ENCODE measurements at places on chromosomes 13 and 19.

DNA sequence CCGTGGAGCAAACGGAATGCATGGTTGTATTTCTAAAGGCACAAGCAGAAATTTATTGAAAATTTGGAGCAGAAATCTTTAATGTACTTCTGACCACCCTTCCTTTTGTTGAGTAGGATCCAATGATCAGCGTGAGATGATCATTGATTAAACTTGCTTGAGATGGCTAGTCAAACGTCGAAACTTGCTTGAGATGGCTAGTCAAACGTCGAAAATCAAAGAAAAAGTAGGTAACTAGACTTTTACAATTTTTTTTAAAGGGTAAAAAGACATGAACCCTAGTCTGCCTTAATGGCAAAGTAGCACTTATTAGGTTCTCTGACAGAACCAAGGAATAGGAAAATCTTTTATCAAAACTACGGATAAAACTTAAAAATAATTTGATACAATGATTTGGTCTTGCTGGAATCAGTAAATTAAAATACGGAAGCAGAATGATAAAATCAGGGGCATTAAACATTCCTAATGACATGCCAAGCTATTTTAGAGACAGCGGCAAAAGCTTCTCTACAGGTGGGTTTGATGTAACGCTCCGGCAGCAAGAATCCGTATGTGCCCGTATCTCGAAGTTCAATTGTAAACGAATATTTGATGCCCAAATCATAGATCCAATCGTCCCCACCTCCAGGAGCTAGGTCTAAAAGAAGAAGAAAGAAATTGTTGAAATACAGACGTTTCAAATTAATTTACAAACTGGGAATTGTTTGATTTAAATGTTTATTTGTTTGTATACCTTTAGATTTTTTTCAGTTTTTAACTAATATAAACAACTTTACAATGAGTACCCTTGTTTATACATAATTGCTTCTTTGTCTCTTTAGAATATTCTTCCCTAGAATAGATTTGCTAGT, 841 bp upstream of the ZC3H13 start:
- peak; percentile 17 for DNase-seq

DNA sequence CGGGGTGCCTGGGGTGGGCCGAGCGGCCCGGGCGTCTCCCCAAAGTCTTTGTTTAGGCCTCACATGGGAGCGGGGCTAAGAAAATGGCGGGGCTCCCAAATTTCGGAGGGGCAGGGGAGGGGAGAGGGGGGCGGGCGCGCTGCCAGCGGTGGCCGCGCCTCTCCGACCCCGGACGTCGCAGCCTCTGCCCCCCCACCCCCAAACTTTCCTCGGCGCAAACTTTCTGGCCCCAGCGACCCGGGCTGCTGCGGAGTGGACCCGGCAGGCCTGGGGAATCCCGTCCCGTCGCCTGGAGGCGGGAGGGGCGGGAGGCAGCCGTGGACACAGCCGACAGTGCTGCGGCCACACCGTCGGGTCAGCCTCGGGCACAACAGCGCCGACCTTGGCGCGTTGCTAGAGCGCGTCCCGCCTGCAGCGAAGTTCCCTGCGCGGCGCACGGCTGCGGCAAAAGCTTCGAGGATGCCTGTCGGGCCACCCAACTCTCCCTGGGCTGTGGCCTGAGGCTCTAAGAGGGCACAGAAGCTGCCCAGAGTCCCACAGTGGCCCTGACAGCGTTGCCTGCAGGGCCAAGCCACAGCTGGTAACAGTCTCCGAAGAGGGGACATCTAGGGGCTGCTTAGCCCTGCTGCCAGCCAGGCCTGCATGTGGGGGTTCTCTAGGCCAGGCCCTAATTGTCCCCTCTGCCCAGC, 1.3 kb downstream of the NFIX start:
- no peak for DNase-seq

DNA sequence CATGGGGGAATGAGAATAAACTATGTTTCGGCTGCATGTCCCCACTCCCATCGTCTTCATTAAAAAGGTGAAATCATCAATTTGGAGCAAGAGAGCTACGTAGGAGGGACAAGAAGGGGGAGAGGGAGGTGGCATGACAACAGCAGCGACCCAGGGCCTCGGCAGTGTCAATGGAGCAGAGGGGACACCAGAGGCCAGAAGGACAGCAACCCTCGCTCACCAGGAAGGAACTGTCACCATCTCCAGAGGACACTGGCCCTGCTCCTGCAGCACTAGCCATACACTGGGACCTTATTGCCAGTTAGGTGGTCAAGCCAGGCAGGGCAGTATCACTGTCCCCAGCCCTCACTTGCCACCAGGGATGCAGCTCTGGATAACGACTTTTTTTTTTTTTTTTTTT, 34.2 kb downstream of the NAXD start:
- no peak for DNase-seq

DNA sequence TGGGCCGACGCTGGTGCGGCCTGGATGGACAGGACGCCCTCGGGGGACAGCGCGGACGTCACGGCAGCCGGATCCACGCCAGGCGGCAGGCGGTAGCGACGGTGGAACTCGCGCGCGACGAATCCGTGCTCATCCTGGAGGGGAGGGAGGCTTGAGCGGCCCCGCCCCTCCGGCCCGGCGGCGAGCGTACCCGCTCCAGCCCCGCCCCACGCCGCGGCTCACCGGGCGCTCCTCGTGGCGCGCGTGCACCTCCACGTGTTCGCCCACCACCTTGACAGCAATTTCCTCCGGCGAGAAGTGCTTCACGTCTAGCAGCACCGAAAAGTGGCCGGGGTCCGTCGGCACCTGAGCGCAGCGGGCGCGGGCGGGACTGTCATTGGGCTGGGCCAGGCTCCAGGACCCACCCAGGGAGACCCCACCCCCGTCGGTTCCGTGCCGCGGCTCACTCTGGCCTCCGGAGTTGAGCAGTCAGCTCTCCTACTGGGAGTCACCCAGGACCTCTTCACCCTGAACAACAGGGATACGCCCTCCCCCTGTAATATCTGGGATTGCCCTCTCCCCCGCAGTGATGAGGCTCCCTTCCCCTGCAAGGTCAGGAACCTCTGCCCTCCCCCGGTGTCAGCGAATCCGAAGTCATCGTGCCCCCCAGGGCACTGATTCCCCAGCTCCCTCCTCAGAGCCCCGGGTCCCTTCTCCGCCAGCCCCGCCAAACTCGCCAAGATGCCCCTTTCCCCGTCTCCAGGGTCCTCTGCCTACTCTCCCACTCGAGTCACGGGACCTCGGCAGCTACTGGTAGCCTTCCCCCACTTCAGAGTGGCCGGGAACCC, 1.1 kb downstream of the HSPB6 start:
- DNase-seq, result peak; percentile 59

- DNase-seq, result no peak
These were observed 144.5 kb downstream of the RGCC start for GRCh38 chr13:41601718-41602445.

DNA sequence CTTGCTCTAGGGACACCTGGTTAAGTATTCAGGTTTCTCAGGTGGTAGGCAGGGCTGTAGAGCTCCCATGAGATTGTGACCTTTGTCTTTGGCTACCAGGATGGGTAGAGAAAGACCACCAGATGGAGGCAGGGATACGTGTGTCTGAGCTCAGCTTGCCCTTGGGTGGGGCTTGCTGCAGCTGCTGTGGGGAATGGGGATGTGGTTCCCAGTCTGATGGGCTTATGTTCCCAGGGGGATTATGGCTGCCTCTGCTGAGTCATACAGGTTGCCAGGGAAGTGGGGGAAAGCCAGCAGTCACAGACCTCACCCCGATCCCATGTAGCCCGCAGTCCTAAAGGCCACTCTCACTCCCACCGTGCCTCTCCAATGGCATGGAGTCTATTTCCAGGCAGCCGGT, 659.9 kb upstream of the KLF12 start:
- no peak for DNase-seq

GRCh38 chr19:42594617-42595489, at the start of gene CEACAM8:
Gene CEACAM8 (minus strand): TSS chr19:42594924. CDS start chr19:42594828, 96 bp downstream.
- DNase-seq, result no peak

DNA sequence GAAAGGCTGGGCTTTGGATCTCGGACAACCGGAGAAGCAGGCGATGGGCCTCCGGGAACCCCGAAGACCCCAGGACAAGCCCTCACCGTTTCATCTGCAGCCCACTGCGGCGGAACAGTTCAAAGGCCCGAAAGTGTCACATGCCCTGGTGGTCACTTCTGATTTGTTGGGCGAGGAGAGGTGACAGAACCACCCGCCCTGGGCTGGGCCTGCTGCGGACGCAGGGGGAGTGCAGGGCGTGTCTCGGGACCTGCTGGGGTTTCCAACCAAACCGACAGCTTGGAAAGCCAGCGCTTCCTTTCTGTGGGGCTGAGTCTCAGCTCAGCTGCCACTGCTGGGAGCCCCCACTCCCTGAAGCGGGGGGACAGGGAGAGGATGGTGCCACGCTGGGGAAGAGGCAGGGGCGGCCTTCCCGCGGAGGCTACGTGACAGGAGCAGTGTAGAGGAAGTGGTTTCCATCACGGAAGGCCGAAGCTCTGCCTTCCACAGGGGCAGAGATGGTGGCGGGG, 22.8 kb upstream of the ZBTB7A start:
- DNase-seq, result no peak

GRCh38 chr13:90055760-90056159, 1291.7 kb upstream of the MIR17HG start:
- no peak for DNase-seq

GRCh38 chr13:88031980-88032559, 360.9 kb downstream of the SLITRK5 start:
- DNase-seq, result no peak

GRCh38 chr13:97548138-97548537, 114.2 kb downstream of the RAP2A start:
- no peak for DNase-seq

DNA sequence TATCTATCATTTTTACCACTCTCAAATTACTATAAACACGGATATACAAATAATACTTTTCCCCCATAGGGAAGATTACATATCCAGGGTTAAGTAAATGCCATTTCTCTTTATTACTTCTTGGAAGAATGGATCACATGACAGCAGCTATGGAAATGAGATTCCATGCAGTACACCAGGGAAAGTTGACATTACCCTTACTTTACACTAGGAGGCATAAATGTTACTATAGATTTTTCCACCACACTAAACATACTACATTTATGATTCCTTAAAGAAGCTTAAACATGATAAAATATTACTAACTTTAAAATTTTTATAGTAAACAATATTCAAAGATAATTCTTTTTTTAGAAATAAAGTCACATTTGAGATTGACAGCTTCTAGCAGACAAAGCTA, 611.4 kb downstream of the PCDH9 start:
- peak; percentile 5 for DNase-seq

DNA sequence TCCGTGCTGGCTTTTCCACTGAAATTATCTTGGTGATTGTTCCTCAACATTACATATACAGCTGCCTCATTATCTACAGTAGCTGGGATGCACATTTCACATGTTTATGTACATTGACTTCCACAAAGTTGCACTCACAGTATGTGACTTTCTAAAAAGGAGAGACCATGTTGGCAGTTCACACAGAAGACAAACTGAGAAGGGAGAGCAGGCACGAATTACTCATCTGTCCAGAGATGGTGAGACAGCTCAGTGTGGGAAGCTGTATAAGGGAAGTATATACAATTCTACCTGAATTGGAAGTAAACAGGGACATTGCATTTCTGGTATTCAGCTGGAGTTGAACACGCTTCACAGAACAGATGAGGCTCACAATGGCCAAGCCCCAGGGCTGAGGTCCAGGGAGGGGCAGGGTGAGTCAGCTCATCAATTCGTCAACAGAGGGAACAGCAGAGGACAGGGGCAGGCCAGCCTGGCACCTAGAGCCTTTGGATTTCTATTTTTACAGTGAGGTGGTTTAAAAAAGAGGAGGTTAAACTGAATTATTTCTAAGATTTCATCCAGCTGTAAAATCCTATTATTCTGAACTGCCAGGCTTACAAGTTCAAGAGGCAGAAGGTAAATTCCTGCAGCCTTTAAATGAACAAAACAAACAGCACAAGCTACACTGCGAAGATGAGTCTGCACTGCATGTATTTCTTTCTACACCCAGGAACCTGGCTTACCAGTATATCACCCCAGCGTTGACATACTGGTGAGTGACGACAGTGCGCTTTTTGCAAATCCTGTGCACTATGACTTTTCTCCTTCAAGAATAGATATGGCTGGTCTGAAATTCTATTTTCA, 9.8 kb downstream of the PARP4 start:
- DNase-seq, result peak; percentile 17

DNA sequence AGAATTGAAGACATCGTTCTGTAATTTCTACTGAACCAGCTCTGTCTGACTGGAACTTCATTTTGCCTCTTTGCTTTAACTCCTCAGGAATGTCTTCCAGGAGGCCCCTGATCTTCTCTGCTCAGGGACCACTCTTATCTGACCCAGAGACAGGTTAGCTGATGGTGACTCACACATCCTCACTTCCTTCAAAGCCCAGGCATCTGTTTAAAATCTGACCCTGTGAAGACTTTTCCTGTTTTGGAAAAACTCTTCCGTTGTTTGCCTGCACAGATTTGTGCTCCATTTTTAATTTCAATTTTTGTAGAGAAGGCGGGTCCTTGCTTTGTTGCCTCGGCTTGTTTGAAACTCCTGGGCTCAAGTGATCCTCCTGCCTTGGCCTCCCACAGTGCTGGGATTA, 1.6 kb downstream of the ARL11 start:
- DNase-seq, result no peak

- DNase-seq, result peak; percentile 88
These were observed 792 bp upstream of the PEX11G start for GRCh38 chr19:7489609-7490044.

DNA sequence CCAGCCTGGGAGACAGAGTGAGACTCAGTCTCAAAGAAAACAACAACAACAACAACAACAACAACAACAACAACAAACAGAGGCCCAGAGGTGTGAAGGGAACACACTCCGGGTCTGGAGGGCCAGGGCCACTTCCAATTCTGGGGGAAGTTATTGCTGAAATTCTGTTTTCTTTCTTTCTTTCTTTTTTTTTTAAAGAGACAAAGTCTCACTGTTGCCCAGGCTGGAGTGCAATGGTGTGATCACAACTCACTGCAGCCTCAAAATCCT, 3.5 kb upstream of the CAPS start:
- no peak for DNase-seq

DNA sequence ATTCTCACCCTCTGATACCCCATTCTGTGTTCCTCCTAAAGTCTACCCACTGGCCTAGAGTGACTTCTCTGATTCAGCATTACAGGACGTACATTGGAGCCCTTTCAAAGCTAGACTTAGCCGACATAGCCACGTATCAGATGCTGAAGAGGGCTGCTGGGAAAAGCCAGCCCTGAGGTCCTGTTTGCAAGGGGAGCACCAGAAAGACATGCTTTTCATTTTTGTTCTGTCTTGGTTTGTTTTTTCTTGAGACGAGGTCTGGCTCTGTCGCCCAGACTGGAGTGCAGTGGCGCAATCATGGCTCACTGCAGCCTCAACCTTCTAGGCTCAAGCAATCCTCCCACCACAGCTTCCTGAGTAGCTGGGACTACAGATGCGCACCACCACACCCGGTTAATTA, 6.3 kb upstream of the ZSWIM4 start:
- no peak for DNase-seq

All from large intestine (tissue), 12 donors.